A673 (cell line): ENCODE measurements at places on chromosomes 7 and 10.

GRCh38 chr10:70742537-70743429, 42.4 kb downstream of the TBATA start:
- H3K4me1 ChIP-seq: no peaks in the 10 kb centered on the region
- H3K36me3 ChIP-seq: no peaks in the 10 kb centered on the region
- no peak overlapping the region for H3K4me3 ChIP-seq
- DNase-seq: no peak
- H3K27ac ChIP-seq: no peak overlapping the region

DNA sequence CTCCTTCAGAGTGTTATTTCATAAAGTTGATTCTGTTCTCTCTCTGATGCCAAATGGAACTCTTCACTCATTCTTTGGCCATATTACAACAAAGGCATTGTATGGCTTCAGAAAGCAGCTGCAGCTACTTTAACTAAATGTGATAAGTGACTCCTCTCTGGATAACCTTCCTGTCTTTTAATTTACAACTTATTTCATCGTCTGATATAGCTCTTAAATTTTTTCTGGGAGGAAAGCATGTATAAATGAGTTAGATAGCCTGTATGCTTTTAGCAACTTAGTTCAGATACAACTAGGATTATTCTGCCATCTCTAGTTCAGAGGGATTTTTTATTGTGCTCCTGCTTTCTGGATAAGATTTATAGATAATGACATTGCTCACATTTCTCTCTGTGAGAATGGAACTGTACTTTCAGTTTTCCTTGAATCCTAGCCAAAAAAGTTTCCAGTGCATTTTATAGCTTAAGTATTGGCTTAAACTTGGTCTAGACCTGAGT, 57.5 kb downstream of the KLHDC10 start:
- H3K27me3 ChIP-seq: no peaks in the 10 kb centered on the region
- peaks cover 32% of the 10 kb centered on the region for H3K36me3 ChIP-seq
- H3K27ac ChIP-seq: no peak overlapping the region
- H3K4me1 ChIP-seq: peaks cover 13% of the 10 kb centered on the region
- H3K4me3 ChIP-seq: no peak overlapping the region

DNA sequence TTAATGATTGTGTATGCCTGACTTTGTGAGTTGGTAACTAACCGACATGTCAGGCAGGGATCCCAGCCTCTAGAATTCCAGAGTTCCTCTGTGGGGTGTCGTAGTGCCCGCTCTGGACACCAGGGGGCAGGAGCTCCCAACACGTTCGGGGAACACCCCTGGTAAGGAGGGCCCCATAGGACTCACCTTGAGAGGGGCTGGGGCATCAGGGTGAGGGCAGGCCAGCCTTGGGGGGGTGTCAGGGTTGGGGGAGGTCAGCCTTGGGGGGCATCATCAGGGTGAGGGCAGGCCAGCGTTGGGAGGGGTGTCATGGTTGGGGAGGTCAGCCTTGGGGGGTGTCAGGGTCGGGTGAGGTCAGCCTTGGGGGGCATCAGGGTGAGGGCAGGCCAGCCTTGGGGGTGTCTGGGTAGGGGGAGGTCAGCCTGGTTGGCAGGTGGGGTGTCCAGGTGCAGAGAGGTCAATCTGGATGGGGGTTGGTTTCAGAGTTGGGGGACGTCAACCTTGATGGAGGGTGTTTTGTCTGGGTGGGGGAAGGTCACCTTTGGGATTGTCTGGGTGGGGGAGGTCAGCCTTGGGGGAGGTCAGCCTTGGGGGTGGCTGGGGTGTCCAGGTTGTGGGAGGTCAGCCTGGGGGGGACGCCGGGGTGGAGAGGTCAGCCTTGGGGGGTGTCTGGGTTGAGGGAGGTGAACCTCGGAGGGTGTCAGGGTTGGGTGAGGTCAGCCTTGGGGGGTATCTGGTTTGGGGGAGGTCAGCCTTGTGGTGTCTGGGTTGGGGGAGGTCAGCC, 45.6 kb upstream of the SUN1 start:
- peaks cover 8% of the 10 kb centered on the region for H3K4me1 ChIP-seq
- no peaks in the 10 kb centered on the region for H3K27me3 ChIP-seq
- DNase-seq: peak; percentile 83
- no peak overlapping the region for H3K4me3 ChIP-seq
- peaks cover 43% of the 10 kb centered on the region for H3K36me3 ChIP-seq
- no peak overlapping the region for H3K27ac ChIP-seq

DNA sequence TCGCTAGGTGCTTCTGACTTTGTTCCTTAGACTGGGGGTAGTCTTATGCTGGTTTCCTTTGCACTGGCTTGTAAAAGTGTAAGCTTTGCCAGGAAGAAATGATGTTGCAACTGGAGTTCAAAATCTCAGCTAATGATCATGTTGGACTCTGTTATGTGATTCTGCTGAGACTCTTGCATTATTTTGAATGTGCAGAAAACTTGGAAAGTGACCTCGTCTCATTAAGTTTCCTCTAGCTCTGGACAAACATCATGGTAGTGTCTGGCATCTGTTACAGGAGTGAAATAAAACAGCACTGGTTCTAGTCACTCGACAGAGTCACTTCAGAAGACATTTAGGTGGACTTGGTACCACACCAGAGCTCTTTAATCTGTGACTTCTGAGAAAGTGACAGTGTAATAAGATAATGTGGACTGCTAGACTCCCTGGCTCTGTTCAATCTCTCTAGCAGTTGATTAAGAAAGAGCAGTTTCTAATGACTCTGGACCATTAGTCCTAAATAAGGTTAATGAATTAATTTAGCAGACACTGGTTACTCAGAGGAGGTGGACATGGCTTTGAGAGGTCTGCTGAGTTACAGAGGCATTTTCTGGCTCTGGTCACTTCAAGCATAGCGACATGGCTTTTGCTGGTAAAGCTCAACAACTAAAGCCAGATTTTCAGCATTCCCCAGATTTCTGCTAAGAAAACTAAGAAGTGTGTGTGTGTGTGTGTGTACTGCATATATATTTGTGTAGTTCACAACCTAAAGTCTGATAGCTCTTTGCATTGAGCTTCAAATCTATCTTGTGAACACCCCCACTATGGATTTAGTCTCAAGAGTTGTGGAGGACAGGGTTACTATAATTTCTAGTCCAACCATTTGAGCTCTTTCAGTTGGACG, 2.0 kb downstream of the NRP1 start:
- peaks cover 39% of the 10 kb centered on the region for H3K4me1 ChIP-seq
- no peak overlapping the region for H3K27ac ChIP-seq
- DNase-seq: no peak
- H3K27me3 ChIP-seq: no peaks in the 10 kb centered on the region
